ENCODE measurements at places on chromosomes 4 and X. TPM values are rescaled to one million over a fixed set of nuclear protein-coding genes. Genes with fewer than 3 reads are reported as not detected.

- peaks cover 8% of the 10 kb centered on the region for H3K4me1 ChIP-seq
- no peak overlapping the region for H3K27ac ChIP-seq
- H3K4me3 ChIP-seq, result peak overlapping the region; percentile 66
- H3K36me3 ChIP-seq, result no peaks in the 10 kb centered on the region
- H3K27me3 ChIP-seq, result no peaks in the 10 kb centered on the region
These were observed 1.7 kb downstream of the FGD1 start for GRCh38 chrX:54494166-54494988.

- H3K4me3 ChIP-seq, result no peak overlapping the region
- H3K4me1 ChIP-seq, result no peaks in the 10 kb centered on the region
- H3K27ac ChIP-seq, result no peak overlapping the region
These were observed 21.6 kb downstream of the CD38 start for GRCh38 chr4:15799701-15800100.

DNA sequence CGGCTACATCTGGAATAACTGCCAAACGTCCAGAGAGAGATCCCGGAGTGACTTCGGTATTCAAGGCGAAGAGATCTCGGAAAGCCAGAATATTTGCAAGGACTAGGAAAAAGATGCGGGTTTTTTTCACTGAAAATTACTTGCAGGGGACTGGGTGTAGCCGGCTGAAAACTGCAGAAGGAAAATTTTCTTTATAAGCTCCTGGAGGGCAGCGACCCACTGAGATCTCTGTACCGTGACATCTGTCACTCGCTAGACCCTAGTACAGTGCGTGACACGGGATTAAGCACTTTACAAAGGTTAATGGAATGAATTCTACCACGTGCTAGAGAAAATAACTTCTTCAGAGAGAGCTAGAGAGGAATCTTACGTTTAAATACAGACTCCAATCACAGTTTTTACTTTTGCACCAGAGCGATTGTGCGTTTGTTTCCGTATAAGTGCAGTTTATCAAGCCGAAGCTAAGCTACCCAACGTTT, 1.1 kb upstream of the LCORL start:
- DNase-seq, result peak; percentile 39
- no peak overlapping the region for H3K27ac ChIP-seq
- no peaks in the 10 kb centered on the region for H3K36me3 ChIP-seq
- H3K27me3 ChIP-seq, result peaks cover 30% of the 10 kb centered on the region

DNA sequence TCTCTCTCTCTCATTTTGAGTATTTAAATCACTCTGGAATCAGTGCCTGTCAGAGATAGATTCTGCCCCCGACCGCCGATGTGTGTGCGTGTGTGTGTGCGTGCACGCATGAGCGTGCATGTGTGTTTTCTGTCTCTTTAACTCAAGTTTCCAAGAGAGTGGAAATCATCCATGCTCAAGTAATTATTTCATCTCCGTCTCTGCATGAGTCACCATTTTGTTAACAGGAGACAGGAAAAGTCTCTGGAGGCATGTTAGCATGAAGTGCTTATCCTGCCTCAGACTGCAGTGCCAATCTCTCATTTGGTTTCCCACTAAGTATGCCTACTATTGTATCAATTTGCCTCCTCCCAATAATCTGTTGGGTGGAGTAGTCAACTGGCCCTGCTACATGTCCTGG, 182.9 kb upstream of the NHS start:
- H3K4me3 ChIP-seq, result no peak overlapping the region
- DNase-seq, result no peak
- no peak overlapping the region for H3K27ac ChIP-seq
- H3K27me3 ChIP-seq, result no peaks in the 10 kb centered on the region

DNA sequence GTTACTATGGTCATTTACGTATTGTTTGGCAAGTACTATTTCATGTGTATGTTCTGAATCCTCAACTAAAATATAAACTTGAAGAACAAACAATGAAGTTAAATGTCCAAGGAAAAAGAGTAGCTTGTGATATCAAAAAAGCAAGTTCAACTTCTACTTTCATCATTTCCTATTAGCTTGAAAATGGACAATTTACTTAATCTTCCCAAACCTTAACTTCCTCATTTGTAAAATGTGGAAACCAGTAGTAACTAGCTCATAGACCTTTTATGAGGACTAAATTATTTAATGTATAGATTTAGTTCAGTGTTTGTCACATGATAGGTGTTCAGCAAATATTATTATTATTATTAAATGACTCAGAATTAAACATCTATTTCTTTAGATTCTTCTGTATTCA, 276.8 kb upstream of the TET2 start:
- H3K27ac ChIP-seq, result no peak overlapping the region
- no peak for DNase-seq
- H3K4me1 ChIP-seq, result no peaks in the 10 kb centered on the region
- H3K36me3 ChIP-seq, result no peaks in the 10 kb centered on the region
- H3K27me3 ChIP-seq, result no peaks in the 10 kb centered on the region

DNA sequence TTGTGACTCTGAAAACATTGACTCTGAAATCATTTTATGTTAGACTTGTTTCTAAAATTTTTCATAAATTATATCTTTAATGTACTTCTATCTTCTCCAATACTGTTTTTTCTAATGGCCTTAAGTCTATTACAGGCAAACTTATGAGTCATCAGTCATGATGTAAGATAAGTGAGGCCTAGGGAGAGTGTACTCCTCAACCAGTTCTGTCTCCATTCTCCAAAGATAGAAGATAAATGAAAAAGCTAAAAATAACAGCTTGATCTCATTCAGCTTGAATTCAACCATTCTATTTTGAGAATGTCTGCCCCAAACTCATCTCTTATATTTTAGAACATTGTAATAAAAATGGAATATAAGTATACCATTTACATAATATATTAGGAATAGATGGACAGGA, 34.5 kb downstream of the STBD1 start:
- DNase-seq, result no peak
- H3K36me3 ChIP-seq, result no peaks in the 10 kb centered on the region
- H3K4me3 ChIP-seq, result no peak overlapping the region
- no peaks in the 10 kb centered on the region for H3K27me3 ChIP-seq
- H3K27ac ChIP-seq, result no peak overlapping the region

DNA sequence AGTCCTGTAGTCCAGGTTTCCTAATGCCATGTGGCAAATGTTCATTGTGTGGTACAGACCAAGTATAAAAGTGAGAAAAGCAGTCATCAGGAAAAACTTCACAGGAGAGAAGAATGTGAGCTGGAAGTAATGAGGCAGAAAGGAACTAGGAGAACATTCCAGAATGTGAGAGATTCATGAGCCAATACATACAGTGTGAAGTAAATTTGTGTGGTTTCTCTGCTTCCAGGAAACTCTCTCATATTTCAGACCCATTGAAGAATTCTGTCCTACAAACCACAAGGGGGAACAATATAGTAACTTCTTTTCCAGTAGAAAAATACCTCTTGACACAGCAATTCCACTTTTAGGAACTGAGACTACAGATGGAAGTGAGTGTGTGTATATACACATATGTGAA, 136.5 kb downstream of the RNF150 start:
- H3K36me3 ChIP-seq, result no peaks in the 10 kb centered on the region
- H3K4me3 ChIP-seq, result no peak overlapping the region
- no peaks in the 10 kb centered on the region for H3K27me3 ChIP-seq
- H3K4me1 ChIP-seq, result no peaks in the 10 kb centered on the region
- no peak overlapping the region for H3K27ac ChIP-seq
- DNase-seq, result no peak

Gene OCRL
- total RNA-seq, result 25.3 TPM

Gene AFAP1
- 6.7 TPM for total RNA-seq

Gene GPR82
- not detected for total RNA-seq

Data from neural progenitor cell (in vitro differentiated cells).